ENCODE measurements at places on chromosomes 12 and 14.

DNA sequence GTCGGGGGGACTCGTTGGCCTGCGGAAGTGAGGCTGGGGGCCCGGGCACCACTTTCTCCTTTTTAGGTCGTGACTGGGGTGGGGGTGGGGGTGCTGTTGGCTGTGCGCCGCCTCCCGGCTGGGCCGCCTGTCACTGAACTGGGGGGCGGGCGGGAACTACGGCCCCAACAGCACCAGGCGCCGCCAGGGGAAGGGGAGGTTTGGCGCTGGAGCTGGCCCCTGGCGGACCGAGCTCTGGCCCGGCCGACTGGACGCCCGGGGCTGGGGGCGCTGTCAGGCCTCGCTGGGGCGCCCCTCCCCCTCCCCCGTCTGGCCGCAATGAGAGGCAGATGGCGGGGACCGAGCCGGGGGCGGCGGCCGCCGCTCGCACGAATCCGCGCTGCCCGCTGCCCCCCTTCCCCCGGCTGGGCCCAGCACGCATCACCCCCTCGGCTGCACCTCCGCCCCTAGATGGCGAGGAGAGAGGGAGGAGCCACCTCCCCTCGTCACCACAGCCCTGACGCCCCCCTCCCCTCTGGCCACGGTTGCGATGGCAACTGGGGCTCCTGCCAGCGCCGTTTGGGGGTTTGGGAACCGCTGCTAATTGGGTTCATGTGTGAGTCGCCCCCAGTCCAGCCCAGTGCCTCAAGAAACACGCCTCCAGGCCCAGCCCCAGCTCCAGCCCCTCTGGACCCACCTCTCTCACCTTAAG lies 723 bp downstream of the NFATC4 start:
- peak; percentile 35 for DNase-seq

DNA sequence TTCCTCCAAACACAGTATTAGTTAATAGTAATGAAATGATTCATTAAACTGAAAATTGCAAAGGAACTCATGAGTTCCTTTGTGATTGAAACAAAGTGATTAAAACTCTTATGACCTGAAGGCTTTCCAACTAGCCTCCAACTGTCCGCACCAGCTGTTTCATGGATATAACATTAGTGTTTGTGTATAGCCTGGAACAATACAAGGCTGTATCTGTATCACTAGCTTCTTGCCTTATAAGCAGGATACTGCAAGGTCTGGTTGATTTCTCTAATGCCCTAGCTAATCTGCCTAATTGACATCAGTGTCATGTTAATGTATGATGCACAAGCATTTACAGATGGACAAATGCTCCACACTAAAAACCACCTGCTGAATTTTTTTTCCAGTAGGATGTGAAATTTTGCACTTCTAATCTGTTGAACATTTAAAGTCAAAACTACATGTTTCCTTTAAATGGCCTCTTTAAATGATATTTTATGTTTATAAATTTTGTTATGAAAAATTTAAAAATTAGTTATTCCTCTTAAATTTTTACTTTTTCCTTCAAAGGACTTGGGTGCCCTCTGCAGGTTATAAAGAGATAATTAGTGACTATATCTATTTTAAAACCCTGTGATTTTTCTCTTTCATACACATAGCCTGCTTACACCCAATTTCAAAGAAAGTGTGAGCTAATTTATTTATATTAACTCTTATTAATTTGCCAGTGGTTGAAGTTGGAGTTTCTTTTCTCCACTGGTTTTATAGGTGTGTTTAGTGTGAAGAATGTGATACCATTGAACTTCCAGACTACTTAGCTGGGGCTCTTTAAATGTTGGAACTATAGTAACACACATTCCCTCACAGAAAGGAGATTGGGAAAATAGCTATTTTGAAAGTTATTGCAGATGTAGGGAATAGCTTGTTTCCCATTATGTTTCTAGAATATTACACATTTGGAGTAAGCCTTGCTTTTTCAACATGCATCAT lies 25.4 kb downstream of the AP5M1 start:
- no peak for DNase-seq

DNA sequence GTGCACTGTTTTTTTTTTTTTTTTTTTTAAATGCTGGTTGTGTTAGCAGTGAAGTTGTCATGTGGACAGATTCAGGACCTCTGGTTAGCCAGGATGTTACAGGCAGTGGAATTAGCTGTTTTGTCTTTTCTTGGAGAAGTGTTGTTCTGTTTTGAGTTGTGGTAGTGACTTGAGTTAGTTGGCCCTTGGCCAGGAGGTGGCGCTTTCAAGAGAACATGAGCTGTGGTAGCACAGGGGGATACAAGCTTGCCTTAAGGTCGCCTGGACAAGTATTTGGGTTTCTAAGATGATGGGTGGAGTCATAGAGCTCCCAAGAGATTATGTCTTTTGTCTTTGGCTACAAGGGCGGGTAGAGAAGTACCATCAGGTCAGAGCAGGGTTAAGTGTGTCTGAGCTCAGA lies 33.3 kb upstream of the CCDC198 start:
- DNase-seq, result no peak

GRCh38 chr14:54535646-54536045 lies 25.9 kb downstream of the CGRRF1 start:
- no peak for DNase-seq

Measured in NCI-H187 (cell line).